Fibroblast of the conjunctiva (primary cell): ENCODE measurements at places on chromosomes 4 and X.

DNA sequence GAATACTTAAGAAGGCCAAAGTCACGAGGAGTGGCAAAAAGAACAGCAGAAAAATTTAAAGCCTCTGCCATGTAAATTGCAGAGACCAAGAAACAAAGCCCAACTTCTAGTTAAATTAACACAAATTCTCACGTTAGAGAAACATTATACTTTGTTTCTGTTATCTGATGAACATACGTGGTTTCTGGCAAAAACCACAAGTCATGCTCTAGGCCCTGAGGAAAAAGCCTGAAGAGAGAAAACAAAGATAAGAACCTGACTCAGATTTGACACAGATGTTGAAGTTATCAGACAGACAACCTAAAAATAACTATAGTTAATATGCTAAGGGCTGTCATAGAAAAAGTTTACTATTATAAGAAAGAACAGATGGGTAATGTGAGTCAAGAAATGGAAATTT is 149.1 kb upstream of the PCDH10 start:
- DNase-seq, result no peak

DNA sequence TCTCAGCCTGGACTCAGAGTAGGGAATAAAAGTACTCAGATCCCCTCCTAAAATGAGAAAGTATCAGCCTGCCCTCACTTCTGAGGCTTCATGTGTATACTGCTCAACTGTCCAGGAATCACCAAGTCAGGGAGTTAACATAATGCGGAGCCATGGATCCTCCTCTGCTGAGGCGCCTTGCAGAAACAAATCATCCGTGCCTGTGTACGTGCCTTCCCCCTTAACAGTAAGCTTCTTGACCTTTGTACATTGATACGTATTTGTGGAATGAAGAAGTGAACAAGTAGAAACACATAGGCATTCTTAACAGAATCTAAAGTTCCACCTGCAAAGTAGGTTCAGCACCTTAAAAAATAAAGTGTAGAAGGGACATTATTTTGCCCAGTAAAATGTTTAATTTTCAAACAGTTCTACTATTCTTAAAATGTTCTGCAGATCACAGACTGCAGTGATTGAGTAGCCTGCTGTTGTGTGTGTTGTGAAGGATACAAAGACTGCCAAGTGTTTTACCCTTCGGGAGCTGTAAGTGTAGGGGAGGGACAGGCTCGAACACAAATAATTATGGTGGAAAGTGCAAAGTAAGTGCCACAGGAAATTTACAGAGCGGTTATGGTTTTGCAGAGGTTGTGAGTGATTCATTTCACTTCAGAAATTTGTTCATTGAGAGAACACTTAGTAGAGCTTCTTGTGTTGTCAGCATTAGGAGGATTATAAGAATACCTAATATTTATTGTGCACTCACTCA is 61.9 kb downstream of the ARHGAP10 start:
- DNase-seq, result no peak

DNA sequence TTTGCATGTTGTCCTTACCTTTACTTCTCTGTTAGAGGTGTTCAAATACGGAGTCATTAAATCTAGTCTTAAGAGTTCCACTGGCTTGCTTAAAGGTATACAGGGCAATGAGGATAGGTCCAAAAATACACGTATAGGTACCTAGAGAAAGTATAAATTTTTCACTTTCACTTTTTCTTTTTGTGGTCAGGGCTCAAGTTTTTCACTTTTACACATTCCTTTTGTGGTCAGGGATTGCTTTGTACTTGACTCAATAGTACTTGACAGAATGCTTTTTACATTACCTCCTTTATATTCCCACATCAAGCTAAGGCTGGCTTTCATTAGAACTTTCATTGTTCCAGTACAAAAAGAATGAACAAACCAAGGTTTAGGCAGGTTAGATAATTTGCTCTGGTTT is 21.7 kb downstream of the TMEM184C start:
- DNase-seq, result no peak

DNA sequence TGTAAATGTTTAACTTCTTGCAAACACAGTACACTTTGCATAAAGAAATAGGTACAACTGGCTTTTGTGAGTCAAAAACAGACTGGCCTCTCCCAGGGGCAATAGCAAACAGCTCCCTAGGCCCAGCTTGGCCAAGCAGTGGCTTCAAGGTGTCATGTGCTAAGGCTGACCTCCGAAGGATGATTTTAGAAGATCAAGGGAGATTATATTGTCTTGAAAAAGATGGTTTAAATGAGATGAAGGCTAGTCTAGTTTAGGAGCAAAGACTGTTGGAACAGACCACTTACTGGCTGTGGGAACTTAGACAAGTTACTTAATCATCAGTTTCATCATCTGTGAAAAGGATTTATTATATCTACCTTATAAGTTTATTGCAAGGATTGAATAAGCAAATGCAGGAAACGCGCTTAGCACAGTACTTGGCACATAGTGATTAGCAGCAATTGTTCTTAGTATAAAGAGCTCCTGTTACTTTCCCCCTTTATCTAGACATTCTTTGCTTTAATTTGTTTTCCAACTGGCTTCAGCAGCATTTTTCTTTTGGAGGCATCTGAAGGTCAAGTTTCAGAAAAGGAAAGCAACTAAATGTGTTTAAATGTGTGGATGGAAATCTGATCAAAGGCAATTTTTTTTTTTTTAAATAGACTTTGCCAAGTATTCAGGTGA is 17.2 kb downstream of the ANXA3 start:
- no peak for DNase-seq
